ENCODE measurements at places on chromosomes 4 and X.

- DNase-seq = peak; percentile 13
Observed at GRCh38 chrX:71111921-71112431, 599 bp upstream of the IL2RG start.

GRCh38 chr4:116925900-116926457, 159.4 kb downstream of the TRAM1L1 start:
- no peak for DNase-seq

GRCh38 chr4:73446336-73446938, 10.4 kb downstream of the AFP start:
- DNase-seq = no peak

DNA sequence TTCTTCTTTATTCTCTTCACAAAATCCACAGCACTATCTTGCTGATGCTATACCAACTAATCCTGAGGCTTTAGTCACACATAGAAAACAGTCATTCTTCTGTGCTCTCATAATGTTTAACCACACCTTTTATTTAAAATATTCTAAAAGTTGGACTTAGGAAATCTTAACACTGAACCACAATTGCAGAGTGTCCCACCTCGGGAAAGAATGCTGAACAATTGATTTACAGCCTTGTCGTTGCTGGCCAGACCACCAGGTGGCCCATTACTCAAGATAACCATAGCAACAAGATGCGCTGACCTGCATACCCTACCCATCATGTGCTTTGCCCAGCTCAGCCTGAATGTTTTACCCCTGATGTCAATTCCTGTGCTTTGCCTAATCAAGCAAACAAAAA, 100.8 kb downstream of the ARSJ start:
- DNase-seq = no peak

- DNase-seq = no peak
Observed at GRCh38 chr4:76489686-76490161, 54.7 kb downstream of the SHROOM3 start.

- no peak for DNase-seq
Observed at GRCh38 chrX:69031971-69032391, 133.3 kb downstream of the PJA1 start.

GRCh38 chr4:153506341-153507309, 40.5 kb downstream of the TMEM131L start:
- DNase-seq = no peak

- DNase-seq = no peak
Observed at GRCh38 chr4:123260653-123261052, 135.9 kb upstream of the SPRY1 start.

DNA sequence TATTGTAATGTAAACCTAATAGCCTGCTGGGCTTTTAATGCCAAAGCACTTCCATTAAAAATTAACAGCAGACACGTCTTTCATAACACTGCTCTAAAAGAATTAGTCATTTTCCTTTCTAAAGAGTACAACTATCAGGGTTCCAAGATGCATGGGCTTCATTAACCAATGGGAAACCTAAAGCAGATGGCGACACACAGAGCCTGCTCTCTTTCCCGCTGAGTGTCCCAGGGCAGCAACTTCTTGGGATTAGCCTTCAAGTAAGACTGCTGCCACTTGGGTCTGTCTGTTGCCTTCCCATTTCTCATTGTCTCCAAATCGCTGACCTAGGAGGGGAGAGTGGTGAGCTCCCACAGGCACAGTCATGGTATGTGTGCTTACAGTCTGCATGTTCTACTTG, 14.0 kb upstream of the PHKA2 start:
- no peak for DNase-seq

DNA sequence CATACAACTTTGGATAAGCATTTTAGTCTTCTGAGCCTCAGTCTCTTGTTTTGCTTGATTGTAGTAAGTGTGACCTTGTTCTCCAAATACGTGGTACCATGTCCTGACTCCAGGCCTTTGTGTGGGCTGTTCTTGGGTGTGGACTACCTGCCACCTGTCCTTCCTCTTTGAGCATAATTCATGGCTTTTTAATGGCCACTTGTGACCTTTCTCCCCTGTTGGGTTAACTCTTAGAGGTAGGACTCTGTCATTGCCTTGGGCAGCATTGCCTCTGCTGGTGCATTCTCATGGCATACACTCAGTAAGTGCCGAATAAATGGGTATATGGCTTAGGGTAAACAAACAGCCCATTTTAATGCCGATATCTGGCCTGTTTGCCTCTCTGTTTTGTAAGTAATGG, 3.0 kb downstream of the NSD2 start:
- no peak for DNase-seq

DNA sequence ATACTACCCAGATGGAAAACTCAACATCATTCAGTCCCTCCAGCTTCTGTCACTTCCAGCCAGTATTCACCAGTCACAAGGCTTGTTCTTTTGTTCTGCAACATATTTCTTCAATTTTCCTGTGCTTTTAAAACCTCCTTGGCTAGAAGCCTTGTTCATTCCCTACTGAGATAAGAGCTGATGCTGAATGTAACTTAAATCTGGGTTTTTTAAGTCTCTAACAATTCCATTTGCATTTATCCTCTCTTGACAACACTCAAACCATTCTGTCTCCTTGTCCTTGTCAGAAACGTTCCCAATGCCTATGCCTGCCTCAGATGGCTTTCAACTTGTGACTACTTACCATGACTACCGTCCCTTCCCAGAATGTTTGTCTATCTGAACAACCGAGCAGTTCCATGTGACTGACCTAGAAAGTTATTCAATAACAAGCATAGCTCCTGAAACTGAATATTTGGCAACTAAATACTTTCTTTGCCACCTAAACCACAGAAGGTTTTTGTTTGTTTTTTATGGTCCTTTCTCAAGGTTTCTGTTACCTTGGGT, 682.9 kb upstream of the GALNTL6 start:
- DNase-seq = no peak

GRCh38 chr4:67035501-67035900, 509.8 kb downstream of the CENPC start:
- DNase-seq = no peak

- no peak for DNase-seq
Observed at GRCh38 chr4:184621518-184621917, 27.7 kb downstream of the CASP3 start.

DNA sequence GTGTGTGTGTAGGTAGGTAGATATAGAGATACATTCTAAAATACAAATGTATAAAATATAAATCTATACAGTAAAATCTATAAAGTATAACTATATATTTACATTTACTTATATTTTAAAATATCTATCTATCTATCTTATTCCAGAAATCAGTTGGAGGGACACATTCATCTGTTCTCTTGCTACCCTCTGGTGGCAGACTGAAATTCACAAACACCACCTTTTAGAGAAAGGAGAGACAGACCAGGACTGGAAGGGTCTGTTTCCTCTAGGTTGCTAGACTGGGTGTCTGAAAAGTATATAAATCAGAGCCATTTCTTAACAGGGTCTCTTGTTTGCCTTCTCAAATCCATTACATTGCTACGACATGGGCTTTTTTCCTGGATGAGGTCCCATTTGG, 343.0 kb downstream of the OPHN1 start:
- DNase-seq = no peak

DNA sequence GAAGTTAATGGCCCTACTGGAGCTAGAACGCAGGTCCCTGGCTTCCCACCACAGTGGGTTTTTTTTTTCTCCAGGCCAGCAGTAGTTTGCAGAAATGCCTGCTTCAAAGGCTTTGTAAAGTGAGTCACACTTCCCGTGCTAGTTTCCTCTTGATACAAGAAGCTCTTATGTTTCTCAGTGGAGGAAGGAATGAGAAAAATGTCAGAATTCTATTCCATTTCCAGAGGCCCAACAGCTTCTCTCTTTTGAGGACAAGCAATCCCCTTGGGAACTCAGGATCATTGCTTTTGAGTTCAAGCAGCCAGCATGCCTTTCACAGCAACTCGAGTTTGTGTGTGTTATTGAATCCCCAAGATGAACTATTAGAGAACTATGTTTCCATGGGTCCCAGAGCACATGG, 134.3 kb downstream of the GUCY2F start:
- no peak for DNase-seq

DNA sequence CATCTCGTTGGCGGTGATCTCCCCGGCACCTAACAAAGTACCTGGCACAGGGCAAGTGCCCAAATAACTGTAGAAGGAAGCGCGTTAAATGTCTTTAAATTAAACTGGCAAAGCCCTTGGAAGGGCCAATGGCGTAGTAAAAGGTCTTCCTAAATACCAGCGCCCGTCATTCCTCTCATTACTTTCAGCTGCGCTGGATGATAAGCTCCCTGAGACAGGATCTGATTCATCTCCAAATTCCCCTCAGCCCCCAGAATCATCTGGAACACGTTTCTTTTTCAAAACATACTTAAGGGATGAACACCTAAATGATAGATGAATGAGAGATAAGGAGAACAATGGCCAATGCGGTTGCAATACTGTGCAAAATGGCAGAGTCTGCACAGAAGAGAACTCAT, 95.1 kb downstream of the AFAP1 start:
- no peak for DNase-seq

DNA sequence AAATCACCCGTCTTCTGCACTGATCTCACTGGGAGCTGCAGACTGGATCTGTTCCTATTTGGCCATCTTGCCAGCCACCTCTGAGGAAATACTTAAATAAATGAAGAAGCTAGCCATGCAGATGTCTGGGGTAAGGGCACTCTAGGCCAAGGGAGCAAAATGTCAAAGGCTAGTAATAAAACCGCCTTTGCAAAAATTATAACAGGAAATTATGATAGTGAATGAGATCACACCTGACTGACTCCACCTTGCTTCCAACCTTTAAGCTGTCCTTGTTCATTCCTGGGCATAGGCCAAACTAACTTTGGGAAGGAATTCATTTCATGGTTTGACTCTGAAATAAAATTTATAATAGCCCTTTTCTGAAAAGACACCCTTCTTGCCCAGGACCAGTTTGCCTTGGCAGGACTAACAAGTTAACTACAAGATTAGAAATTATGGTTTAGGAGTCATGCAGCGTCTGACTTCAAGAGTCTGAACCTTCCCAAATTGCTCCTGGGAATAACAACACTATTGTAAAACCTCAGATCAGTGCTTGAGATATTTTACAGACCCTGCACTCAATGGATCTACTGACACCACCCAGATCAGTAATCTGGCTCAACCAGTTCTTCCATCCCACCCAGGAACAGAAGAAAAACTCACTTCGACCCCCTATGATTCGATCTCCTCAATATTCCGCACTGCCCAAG, 246.9 kb upstream of the HDX start:
- no peak for DNase-seq

GRCh38 chrX:154731184-154731583, 19.7 kb downstream of the GAB3 start:
- no peak for DNase-seq

- DNase-seq = no peak
Observed at GRCh38 chr4:173502282-173502681, 27.7 kb downstream of the HAND2 start.

- no peak for DNase-seq
Observed at GRCh38 chr4:155889031-155889793, 14.3 kb upstream of the TDO2 start.

DNA sequence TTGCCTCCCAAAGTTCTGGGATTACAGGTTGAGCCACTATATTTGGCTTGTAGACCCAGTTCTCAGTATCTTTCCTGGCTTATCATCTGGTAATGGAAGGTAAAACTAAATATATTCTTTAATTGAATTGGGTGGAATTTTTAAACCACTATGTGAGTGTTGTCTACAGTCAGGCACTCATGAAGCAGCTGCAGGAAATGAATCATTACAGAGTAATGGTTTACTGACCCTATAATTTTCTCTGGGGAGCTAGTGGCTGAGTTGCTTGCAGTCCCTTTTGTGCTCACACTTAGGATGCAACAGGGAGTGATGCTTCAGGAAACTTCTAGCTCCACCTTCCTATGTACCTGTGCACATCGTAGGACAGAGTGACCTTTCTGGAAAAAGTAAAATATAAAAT, 4.1 kb upstream of the UGT2B7 start:
- no peak for DNase-seq

DNA sequence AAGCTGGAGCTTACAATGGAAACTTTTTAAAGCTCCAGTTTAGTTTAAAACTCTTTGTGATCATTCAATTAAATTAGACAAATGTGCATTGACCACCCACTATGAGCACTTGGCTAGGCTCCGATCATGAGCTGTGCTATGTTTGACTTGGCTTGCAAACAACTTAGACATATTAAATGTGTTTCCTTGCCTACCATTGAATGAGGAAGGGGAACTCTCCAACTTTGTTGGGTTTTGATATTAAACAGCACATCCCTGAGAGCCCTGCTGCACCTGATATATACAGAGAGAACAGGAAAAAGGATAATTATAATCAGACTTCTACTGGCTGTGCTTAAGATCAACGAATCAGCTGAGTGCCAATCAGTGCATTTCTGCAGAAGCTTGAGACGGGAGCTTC, 71.4 kb upstream of the ADGRL3 start:
- DNase-seq = no peak

GRCh38 chr4:19783667-19784223, 468.0 kb upstream of the SLIT2 start:
- no peak for DNase-seq

DNA sequence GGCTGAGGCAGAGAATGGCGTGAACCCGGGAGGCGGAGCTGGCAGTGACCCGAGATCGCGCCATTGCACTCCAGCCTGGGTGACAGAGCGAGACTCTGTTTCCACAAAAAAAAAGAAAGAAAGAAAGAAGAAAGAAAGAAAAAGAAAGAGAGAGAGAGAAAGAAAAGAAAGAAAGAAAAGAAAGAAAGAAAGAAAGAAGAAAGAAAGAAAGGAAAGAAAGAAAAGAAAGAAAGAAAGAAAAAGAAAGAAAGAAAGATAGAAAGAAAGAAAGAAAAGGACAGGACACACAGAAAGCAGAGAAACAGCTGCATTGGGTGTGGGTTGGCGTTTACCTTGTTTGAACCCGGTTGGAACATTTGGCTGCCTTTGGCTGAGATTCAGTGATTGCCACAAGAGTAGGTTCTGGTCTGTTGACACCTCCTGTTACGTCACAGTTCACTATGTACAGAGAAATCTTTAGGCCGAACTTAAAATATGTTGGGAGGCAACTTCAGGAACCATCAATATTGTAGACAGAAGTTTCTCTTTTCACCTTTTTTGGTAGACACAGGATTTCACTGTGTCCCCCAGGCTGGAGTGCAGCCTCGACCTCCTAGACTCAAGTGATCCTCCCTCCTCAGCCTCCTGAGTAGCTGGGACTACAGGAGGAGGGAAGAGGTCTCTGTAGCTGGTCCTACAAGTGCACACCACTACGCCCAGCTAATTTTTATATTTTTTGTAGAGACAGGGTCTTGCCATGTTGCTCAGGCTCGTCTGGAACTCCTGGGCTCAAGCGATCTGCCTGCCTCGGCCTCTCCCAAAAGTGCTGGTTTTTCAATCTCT, 16.3 kb upstream of the PLCXD1 start:
- DNase-seq = no peak

- no peak for DNase-seq
Observed at GRCh38 chr4:145960012-145960411, 21.4 kb upstream of the ZNF827 start.

DNA sequence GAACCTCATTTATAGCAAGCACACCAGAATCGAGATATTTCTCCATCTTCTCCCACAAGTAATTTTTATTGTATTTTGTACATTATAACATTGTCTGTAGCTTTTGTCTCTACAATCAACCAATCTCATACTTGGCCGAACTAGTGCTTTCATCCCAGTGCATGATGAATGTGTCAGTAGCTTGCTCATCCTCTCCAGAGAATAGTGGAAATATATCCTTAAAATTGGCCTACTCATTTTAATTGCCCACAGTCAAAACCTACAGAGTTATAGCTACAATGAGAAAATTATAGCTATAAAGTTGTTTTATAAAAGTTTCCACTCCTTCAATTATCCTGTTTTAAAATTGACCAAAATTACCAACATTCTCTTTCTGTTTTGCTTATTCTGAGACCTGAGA, 103.8 kb downstream of the MAPK10 start:
- no peak for DNase-seq

- DNase-seq = no peak
Observed at GRCh38 chrX:100687128-100687527, 43.1 kb downstream of the SRPX2 start.

- DNase-seq = no peak
Observed at GRCh38 chr4:37516057-37516775, 170.0 kb downstream of the RELL1 start.
